Trophoblast cell (in vitro differentiated cells and primary cell): ENCODE measurements at places on chromosomes 11 and 22.

DNA sequence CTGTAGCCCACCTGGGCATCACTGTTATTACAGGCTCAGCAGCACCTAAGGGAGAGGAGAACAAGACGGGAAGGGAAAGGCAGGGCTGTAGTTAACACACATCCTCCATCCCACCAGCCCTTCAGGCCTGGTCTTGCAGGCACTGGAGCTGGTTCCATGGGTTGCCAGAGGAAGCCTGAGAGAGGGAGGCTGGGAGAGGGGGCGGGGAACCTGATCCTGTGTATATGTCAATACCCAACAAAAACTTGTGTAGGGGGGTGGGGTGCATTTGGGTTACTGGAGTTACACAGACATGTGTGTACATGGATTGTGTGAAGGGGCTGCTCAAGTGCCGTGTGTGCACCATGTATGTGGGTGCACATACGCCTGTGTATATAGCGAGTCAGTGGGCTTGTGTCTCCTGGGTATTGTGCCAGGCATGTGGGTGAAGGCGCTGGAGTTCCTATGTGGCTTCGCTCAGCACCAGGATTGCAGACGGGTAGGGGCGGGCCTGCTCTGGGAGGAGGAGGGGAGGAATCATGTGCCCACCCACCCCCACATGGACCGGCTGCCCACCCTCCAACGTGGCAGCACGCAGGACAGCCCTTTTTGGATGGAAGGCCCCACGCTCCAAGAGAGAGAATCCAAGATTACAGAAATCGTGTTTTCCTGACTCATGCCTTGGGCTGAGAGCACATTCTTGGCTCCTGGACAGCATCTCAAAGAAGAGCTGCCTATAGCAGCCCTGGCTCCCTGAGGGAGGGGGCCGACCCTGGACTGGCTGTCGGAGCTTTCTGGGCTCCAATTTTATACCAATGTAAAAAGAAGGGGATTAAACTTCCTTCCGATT lies 4.2 kb upstream of the SERPINH1 start:
- no peak for DNase-seq

DNA sequence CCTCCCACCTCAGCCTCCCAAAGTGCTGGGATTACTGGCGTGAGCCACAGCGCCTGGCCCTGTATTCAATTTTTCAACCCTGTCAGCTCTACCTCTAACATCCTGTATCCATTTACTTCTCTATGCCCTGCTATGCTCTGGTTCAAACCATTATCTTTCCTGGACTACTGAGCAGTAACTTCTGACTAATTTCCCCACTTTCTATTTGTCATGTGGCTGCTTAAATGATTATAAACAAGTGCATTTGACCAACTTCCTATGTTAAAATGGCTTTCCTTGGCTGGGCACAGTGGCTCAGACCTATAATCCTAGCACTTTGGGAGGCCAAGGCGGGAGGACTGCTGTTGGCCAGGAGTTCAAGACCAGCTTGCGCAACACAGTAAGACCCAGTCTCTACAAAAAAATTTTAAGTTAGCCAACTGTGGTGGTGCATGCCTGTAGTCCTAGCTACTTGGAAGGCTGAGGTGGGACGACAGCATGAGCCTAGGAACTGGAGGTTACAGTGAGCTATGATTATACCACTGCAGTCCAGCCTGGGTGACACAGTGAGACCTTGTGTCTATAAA lies 2.1 kb downstream of the MED19 start:
- no peak for DNase-seq

DNA sequence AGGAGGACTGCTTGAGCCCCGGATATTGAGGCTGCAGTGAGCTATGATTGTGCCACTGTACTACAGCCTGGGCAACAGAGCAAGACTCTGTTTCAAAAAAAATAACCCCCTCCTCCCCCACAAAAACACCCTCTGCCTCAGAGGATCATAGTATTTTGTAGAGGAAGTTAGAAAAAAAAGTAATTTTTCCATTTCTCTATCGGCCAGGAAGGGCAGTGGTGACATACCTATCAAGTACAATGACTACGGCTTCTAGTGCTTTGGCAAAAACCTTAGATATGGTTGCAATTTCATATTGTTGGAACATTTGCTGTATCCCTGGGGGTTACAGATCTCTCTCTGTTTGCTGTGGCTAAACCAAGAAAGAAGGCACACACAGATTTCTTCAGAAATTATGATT lies 28.9 kb downstream of the C2CD3 start:
- DNase-seq: no peak

- no peak for DNase-seq
Measured at GRCh38 chr11:36356201-36356600, 60.1 kb downstream of the PRR5L start.

- DNase-seq: no peak
Measured at GRCh38 chr22:36433318-36434231, 45.8 kb upstream of the MYH9 start.

- no peak for DNase-seq
Measured at GRCh38 chr22:39449708-39450107, 7.1 kb upstream of the MGAT3 start.
